ENCODE measurements at places on chromosomes 11 and 22.

DNA sequence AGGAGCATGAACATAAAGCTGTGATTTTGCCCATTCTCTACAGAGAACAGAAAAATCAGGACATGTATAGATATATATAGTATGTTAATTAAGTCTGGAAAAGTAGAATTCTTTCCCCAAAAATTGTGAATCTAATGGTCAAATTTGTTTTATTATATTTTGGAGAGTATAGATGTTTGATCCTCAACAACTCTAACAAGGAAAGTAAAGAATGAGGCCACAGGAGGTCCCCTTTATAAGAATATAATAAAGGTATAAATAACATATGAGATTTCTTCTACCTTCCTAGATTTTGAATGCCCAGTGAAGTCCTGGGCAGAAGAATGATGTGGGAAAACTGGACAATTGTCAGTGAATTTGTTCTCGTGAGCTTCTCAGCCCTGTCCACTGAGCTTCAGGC lies at the start of gene OR10A4:
OR10A4 (plus strand) TSS at position 301 of the 400 bp plus-strand sequence; CDS start at position 324, 23 bp downstream.
- no peaks in the 10 kb centered on the region for H3K4me1 ChIP-seq
- no peak within 1 kb of the TSS for H3K27ac ChIP-seq
- no peak within 1 kb of the TSS for H3K4me3 ChIP-seq
- DNase-seq: no peak
- no peaks in the 10 kb centered on the region for H3K27me3 ChIP-seq
- H3K36me3 ChIP-seq: no peaks in the 10 kb centered on the region

GRCh38 chr22:50310031-50310722 lies 2.7 kb upstream of the PLXNB2 start:
- DNase-seq: no peak
- no peaks in the 10 kb centered on the region for H3K27me3 ChIP-seq
- H3K4me1 ChIP-seq: peaks cover 17% of the 10 kb centered on the region
- H3K27ac ChIP-seq: no peak overlapping the region
- H3K36me3 ChIP-seq: peaks cover 2% of the 10 kb centered on the region

- H3K4me1 ChIP-seq: no peaks in the 10 kb centered on the region
- no peak overlapping the region for H3K4me3 ChIP-seq
- no peaks in the 10 kb centered on the region for H3K36me3 ChIP-seq
- H3K27me3 ChIP-seq: peaks cover 24% of the 10 kb centered on the region
- no peak overlapping the region for H3K27ac ChIP-seq
- no peak for DNase-seq
Measured at GRCh38 chr22:27594474-27595134, 207.0 kb downstream of the MN1 start.

- H3K4me1 ChIP-seq: no peaks in the 10 kb centered on the region
- H3K4me3 ChIP-seq: no peak overlapping the region
- H3K27ac ChIP-seq: no peak overlapping the region
Measured at GRCh38 chr11:20132667-20133039, 27.6 kb downstream of the DBX1 start.

- H3K36me3 ChIP-seq: no peaks in the 10 kb centered on the region
- H3K4me1 ChIP-seq: peaks cover 2% of the 10 kb centered on the region
- no peak for DNase-seq
- H3K27me3 ChIP-seq: no peaks in the 10 kb centered on the region
- no peak overlapping the region for H3K4me3 ChIP-seq
Measured at GRCh38 chr11:69558519-69558941, 77.1 kb downstream of the LINC01488 start.

GRCh38 chr11:12003336-12003735 lies 5.1 kb downstream of the DKK3 start:
- no peak overlapping the region for H3K4me3 ChIP-seq
- H3K27ac ChIP-seq: no peak overlapping the region
- DNase-seq: no peak
- H3K4me1 ChIP-seq: peaks cover 33% of the 10 kb centered on the region

GRCh38 chr22:32446321-32446720 lies 17.9 kb downstream of the BPIFC start:
- H3K4me3 ChIP-seq: no peak overlapping the region
- no peaks in the 10 kb centered on the region for H3K4me1 ChIP-seq
- no peaks in the 10 kb centered on the region for H3K36me3 ChIP-seq
- DNase-seq: peak; percentile 4

GRCh38 chr22:17882727-17883126 lies 108.5 kb upstream of the BID start:
- no peak overlapping the region for H3K4me3 ChIP-seq
- H3K27me3 ChIP-seq: no peaks in the 10 kb centered on the region
- H3K27ac ChIP-seq: no peak overlapping the region
- no peak for DNase-seq
- peaks cover 5% of the 10 kb centered on the region for H3K4me1 ChIP-seq

DNA sequence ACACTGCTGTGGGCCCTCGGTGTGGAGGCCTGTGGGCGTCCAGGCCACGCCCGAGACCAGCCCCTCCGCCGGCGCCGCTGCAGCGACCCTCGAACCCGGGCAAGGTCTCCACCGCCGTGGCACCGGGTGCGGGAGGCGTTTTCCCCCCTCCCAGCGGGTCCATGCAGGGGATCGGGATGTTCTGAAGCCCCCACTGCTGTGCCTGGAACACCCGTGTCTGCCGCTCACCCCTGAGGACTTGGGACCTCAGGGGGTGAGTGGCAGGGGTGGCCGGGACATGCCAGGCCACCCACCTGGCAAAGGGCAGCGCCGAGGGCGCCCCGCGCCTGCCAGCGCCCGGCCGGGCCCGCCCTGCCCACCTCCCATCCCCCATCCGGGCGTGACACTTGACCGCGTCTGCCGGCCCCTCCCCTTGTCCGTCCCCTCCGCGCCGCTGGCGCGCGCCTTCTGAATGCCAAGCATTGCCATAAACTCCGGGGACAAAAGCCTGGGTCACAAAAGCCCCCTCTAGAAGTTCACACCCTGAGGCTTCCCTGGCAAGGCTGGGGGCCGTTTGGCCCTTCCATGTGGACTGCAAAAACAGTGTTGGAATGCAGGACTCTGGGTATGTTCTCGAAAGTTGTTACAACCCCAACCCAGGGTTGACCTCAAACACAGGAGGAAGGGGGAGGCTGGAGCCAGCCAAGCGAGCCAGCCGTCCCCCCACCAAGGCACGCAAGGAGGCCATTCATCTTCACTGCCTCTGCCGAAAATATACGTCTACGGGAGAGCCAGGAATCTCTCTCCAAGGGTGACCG lies 819 bp upstream of the KCNQ1OT1 start:
- 0 out of 2 replicates have a peak, but pooled peaks cover 1% of the 10 kb centered on the region for H3K36me3 ChIP-seq
- H3K4me3 ChIP-seq: peak overlapping the region; percentile 57
- DNase-seq: no peak
- H3K4me1 ChIP-seq: peaks cover 3% of the 10 kb centered on the region
- peaks cover 4% of the 10 kb centered on the region for H3K27me3 ChIP-seq

DNA sequence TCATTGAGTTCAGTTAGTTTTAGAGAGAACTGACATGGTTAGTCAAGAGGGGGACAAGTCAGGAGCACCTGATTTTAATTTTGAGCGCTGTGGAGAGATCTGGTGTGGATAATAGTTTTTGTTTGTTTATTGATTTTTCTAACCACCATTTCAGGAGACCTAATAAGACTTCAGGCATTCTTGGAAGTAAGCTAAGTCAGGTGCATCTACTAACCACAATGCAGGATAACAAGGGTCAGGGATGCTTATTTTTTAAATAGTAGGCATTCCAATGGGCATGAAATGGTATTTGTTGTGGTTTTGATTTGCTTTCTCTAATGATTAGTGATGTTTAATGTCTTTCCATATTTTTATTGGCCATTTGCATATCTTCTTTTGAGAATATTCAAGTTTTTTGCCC lies 212.1 kb downstream of the NAV2 start:
- no peaks in the 10 kb centered on the region for H3K27me3 ChIP-seq
- H3K36me3 ChIP-seq: no peaks in the 10 kb centered on the region
- no peak overlapping the region for H3K4me3 ChIP-seq
- DNase-seq: no peak
- H3K27ac ChIP-seq: no peak overlapping the region

DNA sequence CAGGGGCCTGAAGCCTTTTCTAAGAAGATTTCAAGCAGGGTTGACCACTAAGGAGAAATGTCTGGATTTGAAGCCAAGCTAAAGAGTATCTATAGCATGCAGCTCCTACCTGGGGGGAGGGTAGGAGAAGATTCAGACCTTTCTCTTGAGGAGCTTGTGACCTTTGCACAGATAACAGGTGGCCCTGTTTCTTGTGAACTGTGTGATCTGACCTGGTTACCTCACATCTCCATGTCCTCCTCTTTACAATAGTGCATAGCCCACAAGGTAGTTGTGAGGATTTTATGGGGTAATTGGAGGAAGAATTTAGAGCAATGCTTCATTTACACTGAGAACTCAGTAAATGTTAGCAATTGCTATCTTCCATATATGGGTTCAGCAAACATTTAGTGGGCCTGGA lies 310.1 kb downstream of the TMEM135 start:
- H3K4me1 ChIP-seq: 0 out of 2 replicates have a peak, but pooled peaks cover under 1% of the 10 kb centered on the region
- no peaks in the 10 kb centered on the region for H3K27me3 ChIP-seq
- no peak for DNase-seq
- H3K27ac ChIP-seq: no peak overlapping the region
- H3K4me3 ChIP-seq: no peak overlapping the region

DNA sequence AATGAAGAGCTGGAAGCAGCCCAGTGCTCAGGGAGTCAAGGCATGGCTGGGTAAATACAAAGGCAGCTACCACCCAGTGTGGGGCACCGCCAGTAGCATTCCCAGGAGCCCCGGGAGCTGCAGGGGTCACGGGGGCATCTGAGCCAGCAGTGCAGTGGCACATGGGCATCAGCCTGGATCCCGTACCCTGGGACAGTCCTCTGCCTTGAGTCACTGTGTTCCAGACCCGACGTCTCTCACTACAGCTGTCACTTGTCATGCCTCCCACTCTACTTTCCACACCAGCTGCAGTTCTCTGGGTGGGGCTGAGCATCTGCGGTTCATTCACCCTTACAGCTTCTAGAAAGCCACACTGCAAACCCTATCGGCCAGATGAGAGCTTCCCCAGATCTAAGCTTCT lies 29.6 kb downstream of the DHCR7 start:
- no peak overlapping the region for H3K27ac ChIP-seq
- H3K36me3 ChIP-seq: no peaks in the 10 kb centered on the region
- H3K4me1 ChIP-seq: no peaks in the 10 kb centered on the region

DNA sequence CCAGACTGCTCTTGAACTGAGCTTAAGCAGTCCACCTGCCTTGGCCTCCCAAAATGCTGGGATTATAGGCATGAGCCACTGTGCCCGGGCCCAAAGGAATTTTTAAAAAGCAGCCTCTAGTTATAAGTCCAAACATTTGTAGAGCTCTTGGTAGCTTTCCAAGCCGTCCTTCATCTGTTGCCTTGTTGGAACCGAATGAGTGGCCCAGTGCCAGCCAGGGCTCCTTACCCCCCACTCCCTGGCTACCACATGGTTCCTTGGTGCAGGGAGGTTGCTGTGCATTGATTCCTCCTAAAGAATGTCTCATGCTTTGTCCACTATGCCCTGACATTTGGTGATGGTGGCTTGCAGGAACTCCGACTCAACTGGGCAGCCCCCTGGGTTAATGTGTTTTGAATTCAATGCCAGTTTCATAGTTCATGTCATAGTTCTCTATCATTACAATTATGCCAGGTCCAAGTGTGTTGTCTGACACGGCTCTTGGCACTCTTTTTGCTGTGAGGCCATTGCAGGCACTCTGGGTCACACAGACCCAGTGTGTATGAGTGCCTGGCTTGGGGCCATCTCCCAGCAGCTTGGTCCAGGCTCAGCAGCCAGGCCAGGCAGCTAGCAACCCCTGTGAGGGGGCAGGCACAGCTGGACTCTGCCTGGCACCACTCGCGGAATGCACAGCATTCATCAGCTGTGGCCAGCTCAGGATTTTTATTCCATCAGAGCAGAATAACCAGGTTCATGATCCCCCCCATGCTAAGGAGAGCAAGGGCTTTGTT lies 13.3 kb upstream of the MICALL1 start:
- H3K27me3 ChIP-seq: no peaks in the 10 kb centered on the region
- no peak overlapping the region for H3K27ac ChIP-seq
- H3K4me1 ChIP-seq: peaks cover 17% of the 10 kb centered on the region
- H3K4me3 ChIP-seq: no peak overlapping the region
- H3K36me3 ChIP-seq: peaks cover 20% of the 10 kb centered on the region
- DNase-seq: no peak

- H3K27me3 ChIP-seq: no peaks in the 10 kb centered on the region
- no peak for DNase-seq
- H3K27ac ChIP-seq: no peak overlapping the region
- no peaks in the 10 kb centered on the region for H3K4me1 ChIP-seq
Measured at GRCh38 chr11:88012456-88012855, 162.8 kb downstream of the RAB38 start.

DNA sequence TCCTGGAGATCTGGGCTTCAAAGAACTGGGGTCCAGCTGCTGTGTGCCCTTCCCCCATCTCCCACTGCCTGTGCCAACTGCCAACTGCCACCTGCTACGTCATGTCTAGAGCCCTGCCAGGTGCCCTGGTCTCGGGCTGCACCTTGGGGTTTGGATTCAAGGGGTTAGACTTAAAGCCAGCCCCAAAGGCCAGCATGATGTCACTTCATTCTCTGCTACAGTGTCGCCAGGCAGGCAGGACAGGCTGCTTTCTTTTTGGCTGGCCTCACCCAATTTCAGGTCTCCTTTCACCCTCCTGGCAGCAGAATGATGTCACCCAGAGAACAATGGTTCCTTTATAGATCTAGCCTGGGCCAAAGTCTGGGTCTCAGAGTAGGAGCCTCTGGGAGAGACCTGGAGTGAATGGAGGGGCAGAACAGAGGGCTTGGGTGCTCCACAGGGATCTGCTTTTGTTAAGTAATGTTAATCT lies 79.5 kb upstream of the CRYBB3 start:
- H3K27ac ChIP-seq: no peak overlapping the region
- DNase-seq: no peak
- no peak overlapping the region for H3K4me3 ChIP-seq
- H3K36me3 ChIP-seq: no peaks in the 10 kb centered on the region

DNA sequence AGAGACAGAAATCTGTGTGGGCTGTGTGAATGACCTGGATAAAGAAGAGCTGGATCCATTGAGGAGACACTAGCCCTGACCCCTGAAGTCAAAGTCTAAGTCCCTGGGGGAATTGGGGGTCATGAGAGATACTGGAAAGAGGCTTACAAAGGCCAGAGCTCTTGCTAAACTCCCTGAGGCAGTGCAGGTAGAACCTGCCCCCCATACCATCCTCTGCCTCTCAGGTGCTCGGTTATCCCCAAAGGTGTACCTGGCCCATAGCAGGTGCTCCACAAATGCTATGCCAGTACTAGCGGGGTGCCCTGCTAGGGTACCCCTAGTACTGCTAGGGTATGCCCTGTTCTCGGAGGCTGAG lies 19.1 kb upstream of the SCARF2 start:
- DNase-seq: no peak
- no peak overlapping the region for H3K27ac ChIP-seq
- H3K27me3 ChIP-seq: no peaks in the 10 kb centered on the region
- peaks cover 5% of the 10 kb centered on the region for H3K4me1 ChIP-seq

- no peak overlapping the region for H3K27ac ChIP-seq
- peaks cover 18% of the 10 kb centered on the region for H3K36me3 ChIP-seq
- H3K4me3 ChIP-seq: no peak overlapping the region
Measured at GRCh38 chr22:46976598-46976997, 214.1 kb downstream of the TBC1D22A start.

Measured in IMR-90 (cell line).